ENCODE measurements at places on chromosomes 5 and 9. TPM values are rescaled to one million over a fixed set of nuclear protein-coding genes. Genes with fewer than 3 reads are reported as not detected.
A peak's percentile ranks its signal among the peaks of the same experiment; 100 is the strongest.

Gene PIP5K1B
- total RNA-seq = not detected

DNA sequence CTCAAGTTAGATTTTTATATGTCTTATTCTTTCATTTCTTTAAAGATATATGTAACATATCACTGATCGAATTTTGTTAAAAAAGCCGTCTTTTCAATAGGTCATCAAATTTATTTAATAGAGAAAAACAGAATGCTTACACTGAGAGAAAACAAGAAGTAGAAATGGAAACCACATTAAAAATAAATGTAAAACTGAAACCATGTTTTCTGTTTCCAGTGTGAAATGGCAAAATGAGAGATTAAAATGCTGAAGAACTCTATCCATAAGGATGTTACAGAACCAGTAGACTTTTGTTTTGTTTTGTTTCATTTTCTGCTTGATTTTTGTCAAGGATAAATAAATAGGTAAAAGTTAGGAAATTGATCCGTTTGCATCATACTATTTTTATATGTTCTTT lies 210.1 kb downstream of the PRDM9 start:
- no peak for DNase-seq

DNA sequence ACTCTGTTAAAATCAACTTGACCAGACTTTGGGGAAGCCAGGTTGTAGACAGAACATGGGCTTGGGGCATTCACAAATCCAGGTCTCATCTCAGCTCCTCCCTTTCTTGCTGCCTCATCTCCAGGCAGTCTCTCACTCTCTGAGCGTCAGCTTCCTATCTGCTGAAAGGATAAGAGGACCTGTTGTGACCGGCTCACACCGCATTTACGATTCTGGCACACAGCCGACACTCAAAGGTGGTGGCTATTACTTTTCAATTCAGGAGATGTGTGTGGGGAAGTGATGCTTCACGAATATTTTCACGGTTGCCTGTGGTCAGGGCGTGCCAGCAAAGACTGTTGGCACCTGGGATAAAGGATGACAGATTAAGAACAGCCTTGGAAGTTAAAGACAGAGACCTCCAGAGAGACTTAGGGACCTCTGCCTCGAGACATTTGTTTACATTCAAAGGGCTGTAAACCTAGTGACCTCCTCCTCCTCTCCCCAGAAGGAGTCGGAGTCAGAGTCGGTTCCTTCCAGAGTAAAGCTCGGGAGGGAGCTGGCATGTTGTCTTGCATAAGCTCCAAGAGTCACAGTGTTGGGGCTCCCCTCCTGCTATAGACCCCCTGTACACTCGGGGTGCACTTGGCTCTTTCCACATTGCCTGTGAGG lies 83.2 kb downstream of the AK8 start:
- no peak for DNase-seq

Gene FOXD4L3
- not detected for total RNA-seq

GRCh38 chr5:1736065-1736464 lies 63.6 kb downstream of the MRPL36 start:
- DNase-seq = no peak

- peak; percentile 48 for DNase-seq
Observed at GRCh38 chr9:75903785-75904360, 13.4 kb downstream of the PCSK5 start.

Gene FGF18
- 11.2 TPM for total RNA-seq

DNA sequence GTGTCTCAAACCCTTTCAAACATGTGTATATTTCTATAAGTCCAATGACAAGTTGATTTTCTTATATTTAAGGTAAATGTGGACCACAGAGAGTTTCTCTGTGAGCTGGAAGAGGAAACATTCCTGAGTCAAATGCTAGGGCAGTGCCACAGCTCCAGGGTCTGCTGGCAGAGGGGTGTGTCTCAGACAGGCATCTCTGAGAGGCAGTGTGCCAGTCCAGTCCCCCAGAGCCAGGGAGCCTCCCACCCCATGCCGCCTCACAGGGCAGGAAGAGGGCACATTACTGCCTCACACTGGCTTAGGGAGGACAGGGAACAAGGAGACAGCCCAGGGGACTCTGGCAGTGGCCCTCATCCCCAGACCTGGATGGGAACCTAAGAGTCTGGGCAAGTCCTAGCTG lies 120.2 kb downstream of the TENT4A start:
- DNase-seq = no peak

- no peak for DNase-seq
Observed at GRCh38 chr5:173859408-173860159, 28.6 kb upstream of the CPEB4 start.

Gene BTNL3
- total RNA-seq = not detected

DNA sequence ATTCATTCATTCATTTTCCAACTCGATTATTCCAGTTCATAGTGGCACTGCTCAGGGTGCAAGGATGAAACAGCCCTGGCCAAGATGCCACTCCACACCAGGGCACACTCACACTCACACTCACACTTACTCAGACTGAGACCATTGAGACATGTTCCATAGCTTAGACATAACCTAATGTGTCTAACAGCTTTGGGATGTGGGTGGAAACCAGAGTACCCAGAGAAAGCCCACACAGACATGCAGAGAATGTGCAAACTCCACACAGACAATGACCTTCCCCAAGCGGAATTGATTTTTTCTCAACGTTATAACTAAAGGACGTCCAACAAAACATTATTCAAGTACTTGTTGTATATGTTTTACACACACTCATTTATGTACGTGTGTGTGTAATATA lies 1363.5 kb downstream of the EFNA5 start:
- no peak for DNase-seq

Gene CCDC152
- 3.4 TPM for total RNA-seq

DNA sequence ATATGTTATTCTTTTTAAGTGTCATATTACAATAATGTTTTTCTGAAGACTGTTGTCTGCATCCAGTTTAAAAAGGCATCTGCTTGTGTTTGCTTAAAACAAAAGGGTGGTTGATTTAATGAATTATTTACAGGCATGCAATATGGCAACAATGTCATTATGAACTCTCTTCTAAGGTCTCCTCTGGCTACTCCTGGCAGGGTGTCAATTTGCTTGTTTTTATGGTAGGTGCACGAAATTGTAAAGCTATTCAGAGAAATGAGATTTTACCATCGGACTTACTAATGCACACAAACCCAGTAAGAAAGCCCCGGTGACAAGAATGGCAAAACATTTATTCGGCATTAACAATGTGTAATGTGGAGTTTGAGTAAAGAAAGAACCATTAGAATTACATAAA lies 539.8 kb upstream of the ZNF608 start:
- no peak for DNase-seq

GRCh38 chr9:16591092-16591491 lies 279.4 kb downstream of the BNC2 start:
- DNase-seq = no peak

Gene TMEM215
- not detected for total RNA-seq

- peak; percentile 66 for DNase-seq
Observed at GRCh38 chr5:151115272-151115905, 34.6 kb upstream of the TNIP1 start.

DNA sequence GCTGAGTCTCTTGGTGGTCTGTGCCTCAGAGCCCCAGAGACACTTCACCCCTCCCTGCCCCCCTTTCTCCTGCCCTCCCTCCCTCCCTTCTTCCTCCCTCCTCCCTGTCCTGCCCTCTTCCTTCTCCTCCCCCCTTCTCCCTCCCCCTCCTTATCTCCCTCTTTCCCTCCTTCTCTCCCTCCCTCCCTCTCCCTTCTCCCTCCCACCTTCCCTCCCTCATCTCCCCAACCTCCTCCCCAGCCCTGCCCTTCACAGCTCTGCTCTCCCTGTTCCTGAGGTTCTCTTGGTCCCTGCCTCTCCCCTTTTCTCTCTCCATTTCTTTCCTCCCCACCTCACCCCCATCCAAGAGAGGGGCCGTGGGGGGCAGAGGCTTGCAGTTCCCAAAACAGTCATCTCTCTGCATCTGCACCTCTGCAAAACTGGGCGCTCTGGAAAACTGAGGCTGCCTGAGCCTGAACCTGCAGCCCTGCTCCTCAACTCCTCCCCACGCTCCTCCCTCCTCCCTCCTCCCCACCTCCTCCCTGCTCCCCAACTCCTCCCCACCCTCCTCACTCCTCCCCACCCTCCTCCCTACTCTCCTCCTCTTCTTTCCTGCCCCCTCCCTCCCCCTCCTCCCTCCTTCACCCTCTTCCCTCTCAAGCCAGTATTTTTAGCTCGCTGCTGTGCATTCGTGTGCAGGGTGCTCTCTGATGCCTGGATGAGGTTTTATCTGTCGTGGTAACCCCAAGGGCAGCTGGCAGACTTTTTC lies 219.1 kb downstream of the C9orf50 start:
- no peak for DNase-seq

Gene RFESD
- 10.7 TPM for total RNA-seq

DNA sequence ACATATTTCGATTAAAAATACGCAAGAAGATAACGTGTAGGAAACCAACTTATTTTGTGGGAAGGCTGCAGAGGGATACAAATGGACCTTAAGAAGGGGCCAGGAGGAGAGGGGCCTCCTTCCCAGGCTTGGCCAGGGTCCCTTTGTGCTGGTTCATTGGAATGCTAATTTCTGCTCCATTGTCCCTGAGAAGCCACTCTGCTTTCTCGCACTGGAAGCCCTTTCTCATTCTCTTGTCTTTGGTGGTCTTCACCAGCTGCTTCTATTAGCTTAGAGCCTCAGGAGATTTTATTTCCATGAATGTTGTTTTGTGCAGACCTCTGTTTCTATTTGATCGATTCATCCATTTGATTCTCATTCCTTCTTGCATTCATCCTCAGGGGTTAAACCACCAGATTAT lies 325.4 kb downstream of the TMEM38B start:
- no peak for DNase-seq

- DNase-seq = no peak
Observed at GRCh38 chr9:35335164-35335563, 154.7 kb upstream of the RUSC2 start.

Gene BTNL9
- 0.99 TPM for total RNA-seq

GRCh38 chr5:141172381-141173204 lies at the start of gene PCDHB7:
TSS of gene PCDHB7 (plus strand) at chr5:141172644. CDS start at chr5:141172836, 192 bp downstream.
- DNase-seq = no peak
